ENCODE measurements at places on chromosomes 1 and 21.
A peak's percentile ranks its signal among the peaks of the same experiment; 100 is the strongest.

DNA sequence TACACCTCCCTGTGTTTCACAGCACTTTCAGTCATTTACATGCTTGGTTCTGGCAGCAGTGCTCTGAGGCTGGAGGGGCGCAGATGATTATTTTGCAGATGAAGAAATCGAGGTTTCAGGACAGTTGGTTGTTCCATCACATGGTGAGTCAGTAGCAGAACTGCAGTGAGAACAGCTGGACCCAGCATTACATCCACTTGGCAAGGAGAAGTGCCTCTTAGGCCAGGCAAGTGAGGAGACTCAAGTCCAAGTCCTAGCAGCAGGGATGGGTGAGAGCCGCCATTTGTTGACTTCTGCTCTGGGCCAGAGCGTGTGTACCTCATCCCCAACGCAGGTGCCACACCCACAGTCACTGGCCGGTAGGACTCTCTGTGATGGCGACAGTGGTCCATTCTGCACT lies 26.8 kb upstream of the EPHA8 start:
- DNase-seq: no peak

- no peak for DNase-seq
Observed at GRCh38 chr1:241630899-241631298, 9.3 kb downstream of the CHML start.

DNA sequence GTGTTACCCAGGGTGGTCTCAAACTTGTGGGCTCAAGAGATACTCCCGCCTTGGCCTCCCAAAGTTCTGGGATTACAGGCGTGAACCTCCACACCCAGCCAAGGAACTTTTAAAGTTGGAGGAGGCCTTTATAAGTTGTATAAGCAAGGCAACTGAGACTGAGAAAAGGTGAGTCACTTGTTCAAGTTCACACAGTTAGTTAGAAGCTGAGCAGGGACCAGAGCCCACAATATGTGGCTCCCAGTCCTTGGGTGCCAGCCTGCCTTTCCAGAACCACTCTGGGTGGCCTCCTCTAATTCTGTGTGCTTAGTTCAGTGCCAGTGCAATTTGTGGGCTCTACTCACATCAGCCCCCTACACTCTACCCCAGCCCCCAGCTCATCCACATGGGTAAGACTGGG lies 3.7 kb downstream of the RAB25 start:
- no peak for DNase-seq

GRCh38 chr1:17282836-17283235 lies 25.2 kb upstream of the PADI4 start:
- DNase-seq: no peak

- DNase-seq: no peak
Observed at GRCh38 chr1:25050165-25050564, 120.1 kb upstream of the RUNX3 start.

- no peak for DNase-seq
Observed at GRCh38 chr1:159779403-159779851, 1.3 kb upstream of the DUSP23 start.

DNA sequence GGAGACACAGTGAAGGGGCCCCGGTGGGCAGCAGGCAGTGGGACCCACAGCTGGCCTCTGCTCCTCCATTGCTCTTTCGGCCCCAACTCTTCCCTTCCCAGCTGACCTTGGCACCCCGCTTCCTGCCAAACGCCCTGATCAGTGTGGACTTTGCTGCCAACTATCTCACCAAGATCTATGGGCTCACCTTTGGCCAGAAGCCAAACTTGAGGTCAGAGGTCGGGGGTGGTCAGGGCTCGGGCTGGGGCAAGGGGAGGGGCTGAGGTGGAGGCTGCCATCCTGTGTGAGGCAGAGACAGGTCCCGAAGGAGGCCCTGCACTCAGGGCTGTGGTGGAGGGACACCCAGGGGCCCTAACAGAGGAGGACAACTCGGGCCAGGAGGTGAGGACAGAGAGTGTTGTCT lies 13.7 kb downstream of the PODN start:
- DNase-seq: no peak

GRCh38 chr1:228166170-228166936 lies 749 bp downstream of the IBA57 start:
- no peak for DNase-seq

DNA sequence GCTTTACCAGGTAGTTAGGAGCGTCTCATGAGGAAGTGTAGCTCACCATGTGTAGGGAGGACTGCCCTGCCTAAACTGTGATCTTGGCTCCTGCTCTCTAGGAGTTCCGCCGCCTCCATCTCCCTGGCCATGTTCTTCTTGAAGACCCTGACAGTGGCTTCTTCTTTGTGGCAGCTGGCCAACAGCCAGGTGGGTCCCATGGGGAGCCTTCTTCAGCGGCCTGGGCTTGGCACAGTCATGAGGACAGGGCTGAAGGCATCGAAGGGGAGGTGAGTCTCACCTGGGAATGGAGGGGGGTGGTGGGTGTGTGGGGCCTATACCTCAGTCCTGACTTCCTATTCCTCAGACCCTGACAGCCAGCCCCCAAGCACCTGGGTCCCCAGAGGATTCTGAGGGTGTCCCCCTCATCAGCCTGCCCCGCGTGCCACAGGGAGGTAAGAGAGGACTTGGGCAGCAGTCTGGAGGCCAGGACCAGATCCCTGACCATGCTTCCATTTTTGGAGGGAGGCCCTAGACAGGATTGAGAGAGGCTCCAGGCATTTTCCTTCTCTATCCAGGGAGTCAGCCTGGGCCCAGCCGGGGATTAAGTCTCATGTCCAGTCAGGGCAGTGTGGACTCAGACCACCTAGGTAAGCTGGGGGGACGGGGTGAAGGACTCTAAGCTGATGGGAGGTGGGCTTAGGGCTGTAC lies 21.4 kb downstream of the HYI start:
- no peak for DNase-seq

DNA sequence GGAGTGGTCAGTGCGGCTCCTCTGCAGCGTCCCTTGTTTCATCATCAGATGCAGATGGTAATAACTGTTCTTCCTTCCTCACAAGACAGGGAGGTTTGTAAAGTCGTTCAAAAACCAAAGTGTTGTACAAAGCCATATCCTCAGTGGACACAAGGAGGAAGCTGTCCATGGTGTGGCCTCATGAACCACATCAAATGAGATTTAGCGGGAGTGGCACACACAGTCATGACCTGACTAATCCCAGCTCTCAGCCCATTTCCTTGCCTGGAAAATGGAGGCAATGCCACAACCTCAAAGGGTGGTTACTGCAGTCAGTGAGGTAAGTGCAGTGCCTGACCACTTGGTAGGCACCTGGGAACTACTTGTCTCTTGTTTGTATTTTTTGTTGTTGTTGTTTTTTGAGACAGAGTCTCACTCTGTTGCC lies 13.4 kb downstream of the ENTREP3 start:
- DNase-seq: no peak

- DNase-seq: no peak
Observed at GRCh38 chr1:204751883-204752687, 66.5 kb upstream of the LRRN2 start.

GRCh38 chr1:118217141-118217838 lies 32.3 kb upstream of the SPAG17 start:
- no peak for DNase-seq

DNA sequence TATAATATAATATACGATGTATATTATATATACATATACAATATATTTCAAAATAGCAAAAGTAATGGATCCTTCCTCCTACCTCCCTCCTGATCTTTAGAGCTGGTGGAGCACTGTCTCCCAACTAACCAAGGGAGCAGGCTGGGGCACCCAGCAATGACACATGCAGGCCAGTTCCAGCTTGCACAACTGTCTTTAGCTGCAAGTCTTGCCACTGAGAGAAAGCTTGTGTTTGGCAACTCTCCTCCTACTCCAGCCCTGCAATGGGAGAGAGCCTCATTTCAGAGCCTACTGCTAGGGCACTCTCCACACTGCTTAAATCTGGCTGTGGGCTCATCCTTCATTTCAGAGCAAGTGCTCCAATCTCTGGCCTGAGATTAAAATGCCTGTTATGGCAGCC lies 469.8 kb upstream of the OLFM3 start:
- no peak for DNase-seq

- DNase-seq: no peak
Observed at GRCh38 chr1:25445993-25446538, 15.4 kb downstream of the MACO1 start.

DNA sequence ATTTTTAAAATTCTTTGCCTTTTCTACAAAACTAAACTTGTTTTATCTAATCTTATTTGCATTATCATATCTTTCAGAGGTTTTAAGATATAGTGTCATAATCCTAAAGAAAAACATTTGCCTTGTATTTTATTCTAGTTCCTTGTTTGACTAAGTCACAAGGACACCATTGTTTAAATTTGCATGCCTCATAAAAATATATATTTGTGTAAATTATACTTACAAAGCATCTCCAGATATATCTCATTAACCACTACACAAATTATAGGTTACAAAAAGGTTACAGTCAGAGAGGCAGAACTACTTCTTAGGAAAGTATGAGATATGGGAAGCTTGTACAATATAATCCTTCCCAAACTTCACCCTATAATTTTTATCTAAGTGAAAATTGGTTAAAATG lies 4.2 kb upstream of the RGS13 start:
- DNase-seq: no peak

DNA sequence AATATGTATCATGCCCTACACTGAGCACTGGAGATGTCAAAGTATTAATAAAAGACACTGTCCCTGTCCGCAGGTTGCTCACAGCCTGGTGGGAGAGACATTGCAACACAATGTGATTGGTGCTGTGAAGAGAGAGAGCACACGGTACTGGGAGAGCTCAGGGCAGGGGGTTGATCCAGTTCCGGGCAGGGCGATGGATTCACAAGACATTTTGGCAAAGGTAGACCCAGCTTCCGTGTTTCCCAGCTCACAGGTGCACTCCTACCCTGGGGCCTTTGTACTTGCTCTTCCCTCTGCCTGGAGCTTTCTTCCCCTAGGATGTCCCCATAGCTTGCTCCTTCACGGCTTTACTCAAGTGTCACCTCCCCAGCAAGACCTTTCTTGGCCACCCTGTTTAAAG lies 1.4 kb downstream of the PLA2G5 start:
- DNase-seq: no peak

DNA sequence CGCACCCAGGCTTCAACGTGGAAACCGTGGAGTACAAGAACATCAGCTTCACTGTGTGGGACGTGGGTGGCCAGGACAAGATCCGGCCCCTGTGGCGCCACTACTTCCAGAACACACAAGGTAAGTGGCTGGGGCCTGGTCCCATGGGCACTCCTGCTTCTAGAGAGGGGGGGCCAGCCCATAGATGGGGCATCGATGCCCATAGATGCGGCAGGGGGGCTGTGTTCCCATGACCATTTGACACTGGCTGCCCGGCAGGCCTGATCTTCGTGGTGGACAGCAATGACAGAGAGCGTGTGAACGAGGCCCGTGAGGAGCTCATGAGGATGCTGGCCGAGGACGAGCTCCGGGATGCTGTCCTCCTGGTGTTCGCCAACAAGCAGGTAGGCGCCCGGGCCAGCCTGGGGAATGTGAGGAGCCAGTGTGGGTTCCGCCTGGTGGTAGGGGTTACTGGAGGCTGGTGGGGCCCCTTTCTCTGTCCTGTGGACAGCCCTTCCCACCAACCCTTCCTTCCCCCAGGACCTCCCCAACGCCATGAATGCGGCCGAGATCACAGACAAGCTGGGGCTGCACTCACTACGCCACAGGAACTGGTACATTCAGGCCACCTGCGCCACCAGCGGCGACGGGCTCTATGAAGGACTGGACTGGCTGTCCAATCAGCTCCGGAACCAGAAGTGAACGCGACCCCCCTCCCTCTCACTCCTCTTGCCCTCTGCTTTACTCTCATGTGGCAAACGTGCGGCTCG lies 5.6 kb downstream of the C1orf35 start:
- DNase-seq: no peak

- DNase-seq: no peak
Observed at GRCh38 chr1:4971666-4972065, 317.3 kb downstream of the AJAP1 start.

DNA sequence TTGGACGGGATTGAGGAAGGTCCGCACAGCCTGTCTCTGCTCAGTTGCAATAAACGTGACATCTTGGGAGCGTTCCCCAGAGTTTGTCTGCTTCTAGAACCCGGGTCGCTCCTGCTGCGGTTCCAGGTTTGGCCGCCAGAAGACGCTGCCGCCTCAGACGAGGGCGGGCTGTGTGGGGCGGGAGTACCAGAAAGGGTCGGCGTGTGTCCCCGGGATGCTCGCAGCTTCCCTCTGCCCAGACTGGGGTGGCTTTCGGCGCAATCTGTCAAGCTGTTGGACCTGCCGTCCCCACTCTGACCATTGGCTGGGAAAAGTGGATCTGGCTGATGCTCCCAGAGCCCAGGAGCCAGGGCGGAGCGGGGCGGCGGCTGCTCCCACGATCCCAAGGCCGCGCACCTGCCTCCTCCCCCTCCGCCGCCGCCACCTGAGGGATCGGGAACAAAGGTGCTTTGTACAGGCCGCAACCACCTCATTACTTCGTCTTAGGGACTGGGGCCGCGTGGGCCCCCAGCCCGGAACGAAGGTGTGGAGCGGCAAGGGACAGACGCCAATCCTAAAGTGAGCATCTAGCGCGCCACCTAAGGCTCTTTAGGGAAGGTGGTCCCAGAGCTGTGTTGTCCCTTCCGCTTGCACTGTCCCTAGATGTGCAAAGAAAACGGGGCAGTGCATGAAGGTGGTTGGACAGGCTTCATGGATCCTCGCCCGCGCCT lies 683 bp upstream of the EFNA4 start:
- DNase-seq: peak; percentile 55

DNA sequence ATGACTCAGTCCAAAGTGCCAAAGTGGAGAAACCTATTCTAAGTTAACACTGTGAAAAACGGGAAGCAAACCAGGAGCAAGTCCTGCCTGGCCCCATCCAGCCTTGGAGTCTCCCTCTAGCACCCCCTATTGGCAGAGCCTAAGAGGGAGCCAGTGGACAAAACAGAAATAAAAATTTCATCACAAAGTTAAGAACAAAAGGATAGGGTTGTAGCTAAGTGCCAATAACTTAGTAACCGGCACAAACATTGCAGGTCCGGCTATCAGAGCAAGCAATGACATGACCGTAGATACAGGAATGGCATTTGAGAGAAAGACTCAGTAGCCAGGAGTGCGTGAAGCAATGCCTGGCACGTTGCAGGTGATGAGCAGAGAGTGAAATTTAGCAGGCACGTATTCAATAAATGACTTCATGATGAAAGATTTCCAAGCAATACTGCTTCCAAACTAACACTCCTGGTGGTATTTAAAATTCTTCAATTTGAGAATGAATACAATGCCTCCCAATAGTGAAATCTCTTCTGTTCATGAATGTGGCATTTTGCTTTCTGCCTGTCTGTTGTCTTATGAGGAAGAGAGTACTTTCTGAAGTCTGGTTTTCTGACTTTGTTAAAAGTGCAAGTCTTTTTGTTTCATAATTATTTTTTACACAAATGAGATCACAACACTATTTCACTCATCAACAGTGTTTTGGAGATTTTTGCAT lies 391.0 kb downstream of the OMA1 start:
- DNase-seq: no peak

GRCh38 chr1:162701286-162701685 lies 69.0 kb downstream of the DDR2 start:
- no peak for DNase-seq
